ENCODE measurements at places on chromosomes 13 and 19. TPM values are rescaled to one million over a fixed set of nuclear protein-coding genes. Genes with fewer than 3 reads are reported as not detected.

AMH gene
- total RNA-seq, result 2.0 TPM

CDKN2D gene
- 0.76 TPM for total RNA-seq

ARMC6 gene
- total RNA-seq, result 27.1 TPM

PRKCG gene
- not detected for total RNA-seq
